Heart left ventricle (tissue), 16 donors: ENCODE measurements at places on chromosomes 5 and 9. TPM values are rescaled to one million over a fixed set of nuclear protein-coding genes. Genes with fewer than 3 reads are reported as not detected.

The PTGDS gene
- 2,654 TPM for total RNA-seq

The GGTA1 gene
- total RNA-seq = 4.8 TPM

The DDX4 gene
- total RNA-seq = not detected

The CDX1 gene
- not detected for total RNA-seq

The UQCRQ gene
- total RNA-seq = 1,245 TPM

The SAXO1 gene
- total RNA-seq = not detected

The IRGM gene
- total RNA-seq = not detected

The LCN2 gene
- not detected for total RNA-seq

The ATP10B gene
- total RNA-seq = 0.08 TPM

The DND1 gene
- 0.61 TPM for total RNA-seq

DNA sequence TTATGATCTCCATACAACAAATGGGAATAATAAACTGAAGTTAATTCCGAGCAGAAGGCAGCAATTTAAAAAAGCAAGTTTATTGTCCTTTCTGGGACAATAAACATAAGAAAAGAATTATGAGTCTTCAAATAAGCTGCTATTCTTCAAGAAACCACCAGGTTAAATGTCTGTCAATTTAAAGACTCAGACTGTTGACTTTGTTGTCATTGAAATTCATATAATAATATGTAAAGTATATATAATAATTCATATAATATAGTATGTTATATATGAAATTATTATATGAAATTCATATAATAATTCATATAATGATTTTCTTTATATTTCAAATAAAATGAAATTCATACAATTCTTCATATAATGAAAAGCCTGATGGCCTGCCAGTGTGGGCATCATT is 497.5 kb upstream of the RGMB start:
- H3K4me3 ChIP-seq = no peak overlapping the region
- DNase-seq = no peak
- no peaks in the 10 kb centered on the region for H3K27me3 ChIP-seq
- H3K4me1 ChIP-seq = no peaks in the 10 kb centered on the region
- H3K36me3 ChIP-seq = no peaks in the 10 kb centered on the region

DNA sequence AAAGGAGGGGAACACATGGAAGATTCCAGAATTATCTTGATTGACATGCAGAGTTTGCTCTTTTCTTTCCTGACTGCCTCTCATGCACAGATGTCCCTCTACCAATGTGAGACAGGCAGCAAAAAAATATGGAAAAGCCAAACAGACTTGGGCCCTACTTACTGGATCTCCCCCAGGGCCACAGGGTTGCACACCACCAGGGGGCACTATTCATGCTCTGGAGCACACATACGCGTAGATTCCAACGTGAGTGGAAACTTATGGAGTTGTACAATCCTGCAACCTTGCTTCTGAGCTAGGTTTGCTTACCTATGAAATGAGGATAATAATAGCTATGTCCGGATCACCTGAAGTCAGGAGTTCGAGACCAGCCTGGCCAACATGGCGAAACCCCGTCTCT is 319.5 kb downstream of the ARHGEF28 start:
- H3K27ac ChIP-seq = no peak overlapping the region
- H3K4me1 ChIP-seq = peaks cover 8% of the 10 kb centered on the region
- no peak for DNase-seq
- no peak overlapping the region for H3K4me3 ChIP-seq
- H3K27me3 ChIP-seq = no peaks in the 10 kb centered on the region

- H3K27ac ChIP-seq = no peak overlapping the region
- H3K27me3 ChIP-seq = peaks cover 11% of the 10 kb centered on the region
- no peaks in the 10 kb centered on the region for H3K4me1 ChIP-seq
- no peak overlapping the region for H3K4me3 ChIP-seq
Observed at GRCh38 chr5:179421144-179421901, 76.1 kb upstream of the ADAMTS2 start.

DNA sequence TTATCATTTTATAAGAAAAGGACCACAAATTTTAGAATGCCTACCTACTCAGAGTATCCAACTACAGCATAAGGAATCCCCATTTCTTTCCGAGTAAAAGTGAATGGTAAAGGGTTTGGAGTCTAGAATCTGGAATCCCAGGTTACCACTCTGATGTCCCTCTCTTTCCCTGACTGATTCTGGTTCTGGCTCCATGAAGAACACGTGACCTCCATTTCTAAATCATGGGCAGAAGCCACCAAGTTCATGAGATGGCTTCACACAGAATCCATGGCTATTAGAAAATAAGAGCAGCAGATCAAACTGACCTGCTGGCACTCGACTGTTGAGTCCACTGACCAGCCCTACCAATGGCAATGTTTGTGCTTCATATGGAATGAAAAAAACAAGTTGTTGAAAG is 40.7 kb downstream of the PFDN1 start:
- H3K27ac ChIP-seq = peak overlapping the region; percentile 80
- H3K4me3 ChIP-seq = no peak overlapping the region

DNA sequence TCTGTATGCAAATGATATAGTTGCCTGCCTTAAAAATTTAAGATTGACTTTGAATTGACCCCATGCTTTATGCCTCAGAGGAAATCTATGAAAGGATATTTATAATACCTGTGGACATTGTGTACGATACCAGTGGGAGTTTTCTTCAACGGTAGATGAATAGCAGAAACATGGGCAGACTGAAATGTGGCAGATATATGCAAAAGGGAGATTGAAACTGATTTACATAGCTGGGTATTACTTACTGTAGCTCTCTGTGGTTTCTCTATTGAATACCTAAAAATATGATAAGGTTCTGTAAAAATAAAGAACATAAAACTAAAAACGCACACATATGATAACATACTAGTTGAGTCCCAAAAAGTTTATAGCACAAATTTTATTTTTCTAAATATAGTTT is 345.2 kb upstream of the PCSK5 start:
- no peaks in the 10 kb centered on the region for H3K36me3 ChIP-seq
- H3K4me1 ChIP-seq = no peaks in the 10 kb centered on the region
- H3K27me3 ChIP-seq = no peaks in the 10 kb centered on the region
- no peak for DNase-seq

GRCh38 chr9:87875831-87876545 is 6.7 kb upstream of the SPATA31E1 start:
- no peak for DNase-seq
- no peaks in the 10 kb centered on the region for H3K4me1 ChIP-seq
- no peaks in the 10 kb centered on the region for H3K27me3 ChIP-seq

- no peak overlapping the region for H3K27ac ChIP-seq
- no peak for DNase-seq
- no peaks in the 10 kb centered on the region for H3K27me3 ChIP-seq
- H3K4me1 ChIP-seq = peaks cover 2% of the 10 kb centered on the region
- peaks cover 28% of the 10 kb centered on the region for H3K36me3 ChIP-seq
Observed at GRCh38 chr9:36332006-36332405, 68.1 kb downstream of the RNF38 start.

DNA sequence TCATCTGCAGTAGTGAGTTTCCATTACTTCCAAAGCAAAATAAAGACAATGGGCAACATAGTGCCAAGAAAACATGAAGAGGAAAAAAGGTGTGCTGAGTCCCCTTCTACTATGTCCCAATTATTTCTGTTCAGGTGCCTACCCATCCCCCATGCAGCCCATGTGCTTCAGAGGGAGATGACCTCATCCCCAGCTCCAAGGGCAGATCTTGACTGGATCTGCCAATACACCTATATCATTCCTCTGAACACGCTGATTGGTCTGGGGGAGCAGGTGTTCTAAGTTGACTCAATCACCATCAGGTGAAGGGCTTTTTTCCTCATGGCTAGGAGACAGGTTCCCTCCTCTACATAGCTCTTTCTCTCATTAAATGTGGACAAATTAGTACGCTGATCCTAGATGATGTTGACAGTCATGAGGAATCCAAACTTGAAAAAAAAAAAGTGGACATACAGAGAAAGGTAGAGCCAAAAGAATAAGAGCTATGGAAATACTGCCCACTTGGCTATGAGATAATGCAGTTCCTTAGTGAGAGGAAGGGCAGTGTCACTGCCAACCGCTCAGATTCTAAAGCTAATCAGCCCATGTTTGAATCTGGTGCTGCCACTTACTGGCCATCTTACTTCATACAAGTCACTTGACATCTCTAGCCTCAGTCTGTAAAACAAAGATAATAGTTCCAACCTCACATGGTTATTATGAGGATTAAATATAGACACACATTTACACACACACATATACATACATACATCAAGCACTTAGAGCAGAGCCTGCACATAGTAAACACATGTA is 23.1 kb downstream of the PRELID2 start:
- peaks cover 24% of the 10 kb centered on the region for H3K36me3 ChIP-seq
- no peak overlapping the region for H3K4me3 ChIP-seq
- DNase-seq = no peak
- no peaks in the 10 kb centered on the region for H3K4me1 ChIP-seq

GRCh38 chr9:68585034-68585761 is 44.5 kb upstream of the TMEM252 start:
- H3K27ac ChIP-seq = no peak overlapping the region
- H3K4me1 ChIP-seq = no peaks in the 10 kb centered on the region
- no peak overlapping the region for H3K4me3 ChIP-seq
- no peaks in the 10 kb centered on the region for H3K27me3 ChIP-seq

DNA sequence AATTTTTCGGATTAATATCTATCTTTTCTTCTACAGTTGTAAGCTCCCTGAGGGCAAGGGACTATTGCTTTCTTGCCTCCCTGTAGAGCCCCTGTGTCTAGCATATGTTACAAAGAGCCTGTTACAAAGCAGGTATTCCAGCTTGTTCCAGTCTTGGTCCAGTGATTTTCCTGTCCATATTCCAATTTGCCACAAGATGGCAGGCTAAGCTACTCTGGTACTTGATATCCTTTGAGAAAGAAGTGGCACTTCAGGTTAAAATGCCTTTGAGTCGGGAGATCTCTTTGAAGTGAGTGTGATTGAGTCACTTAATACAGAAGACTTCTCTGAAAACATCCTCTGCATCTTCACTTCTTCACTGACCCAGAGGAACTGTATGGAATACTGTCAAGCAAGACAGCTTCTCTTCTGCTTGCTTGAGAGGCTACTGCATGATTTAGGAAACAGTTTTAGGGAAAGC is 24.5 kb downstream of the CAVIN4 start:
- H3K27ac ChIP-seq = no peak overlapping the region
- H3K36me3 ChIP-seq = no peaks in the 10 kb centered on the region
- H3K27me3 ChIP-seq = no peaks in the 10 kb centered on the region
- no peak overlapping the region for H3K4me3 ChIP-seq
- no peak for DNase-seq
- peaks cover 4% of the 10 kb centered on the region for H3K4me1 ChIP-seq

GRCh38 chr9:131530546-131530919 is 530 bp downstream of the UCK1 start:
- H3K27me3 ChIP-seq = no peaks in the 10 kb centered on the region
- peaks cover 11% of the 10 kb centered on the region for H3K4me1 ChIP-seq
- peak; percentile 47 for DNase-seq
- no peak overlapping the region for H3K27ac ChIP-seq
- peak overlapping the region; percentile 78 for H3K4me3 ChIP-seq

- peak overlapping the region; percentile 100 for H3K27ac ChIP-seq
- H3K36me3 ChIP-seq = peaks cover 28% of the 10 kb centered on the region
- DNase-seq = no peak
- H3K27me3 ChIP-seq = no peaks in the 10 kb centered on the region
- peaks cover 3% of the 10 kb centered on the region for H3K4me1 ChIP-seq
- peak overlapping the region; percentile 76 for H3K4me3 ChIP-seq
Observed at GRCh38 chr5:172765766-172766286, 5.2 kb downstream of the DUSP1 start.

- H3K4me1 ChIP-seq = peaks cover 45% of the 10 kb centered on the region
- no peak overlapping the region for H3K27ac ChIP-seq
- no peak for DNase-seq
- H3K27me3 ChIP-seq = no peaks in the 10 kb centered on the region
- H3K4me3 ChIP-seq = no peak overlapping the region
- H3K36me3 ChIP-seq = no peaks in the 10 kb centered on the region
Observed at GRCh38 chr5:154200221-154200620, 9.7 kb downstream of the GALNT10 start.

- no peaks in the 10 kb centered on the region for H3K27me3 ChIP-seq
- no peaks in the 10 kb centered on the region for H3K36me3 ChIP-seq
- peak within 1 kb of the TSS; percentile 95 for H3K27ac ChIP-seq
- H3K4me3 ChIP-seq = peak within 1 kb of the TSS; percentile 73
- DNase-seq = no peak
Observed at GRCh38 chr9:137222190-137223077, at the start of gene RNF208. Gene RNF208 (minus strand): TSS chr9:137222240. CDS start chr9:137221212, 1,028 bp downstream.

DNA sequence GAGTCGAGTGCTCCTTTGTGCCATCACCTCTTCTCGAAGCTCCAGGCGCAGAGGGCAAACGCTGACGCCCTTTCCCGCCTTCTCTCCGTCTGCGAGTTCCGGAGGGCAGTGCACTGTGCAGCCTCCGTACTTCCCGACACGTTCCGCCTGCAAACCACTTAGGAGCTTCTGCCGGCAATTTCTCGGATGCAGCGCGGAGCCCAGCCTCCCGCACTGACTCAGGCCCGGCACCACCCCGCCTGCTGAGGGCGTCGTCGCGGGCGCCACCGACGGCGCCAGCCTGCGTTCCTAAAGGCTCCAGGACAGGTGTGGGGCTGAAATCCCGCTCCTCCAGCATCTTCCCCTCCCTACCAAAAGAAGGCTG is 9.3 kb upstream of the TRIM36 start:
- peaks cover 6% of the 10 kb centered on the region for H3K4me1 ChIP-seq
- DNase-seq = no peak
- H3K36me3 ChIP-seq = no peaks in the 10 kb centered on the region
- H3K4me3 ChIP-seq = peak overlapping the region; percentile 66

DNA sequence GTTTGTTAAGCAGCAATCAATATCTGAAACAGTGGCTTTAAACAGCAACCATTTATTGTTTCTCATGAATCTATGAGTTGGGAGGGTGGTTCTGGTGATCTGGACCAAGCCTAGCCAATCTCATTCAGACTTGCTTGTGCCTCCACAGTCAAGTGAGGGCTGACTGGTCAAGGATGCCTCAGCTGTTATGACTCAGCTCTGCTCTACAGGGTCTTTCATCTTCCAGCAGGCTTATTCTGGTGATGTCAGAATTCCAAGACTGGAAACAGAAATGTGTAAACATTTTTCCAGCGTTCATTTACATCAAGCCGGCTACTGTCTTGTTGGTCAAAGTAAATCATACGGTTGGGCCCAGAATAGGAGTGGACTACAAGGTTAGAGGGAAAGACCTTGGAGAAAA is 2.5 kb upstream of the PIP5K1B start:
- no peaks in the 10 kb centered on the region for H3K36me3 ChIP-seq
- no peaks in the 10 kb centered on the region for H3K4me1 ChIP-seq
- DNase-seq = no peak
- peaks cover 24% of the 10 kb centered on the region for H3K27me3 ChIP-seq

DNA sequence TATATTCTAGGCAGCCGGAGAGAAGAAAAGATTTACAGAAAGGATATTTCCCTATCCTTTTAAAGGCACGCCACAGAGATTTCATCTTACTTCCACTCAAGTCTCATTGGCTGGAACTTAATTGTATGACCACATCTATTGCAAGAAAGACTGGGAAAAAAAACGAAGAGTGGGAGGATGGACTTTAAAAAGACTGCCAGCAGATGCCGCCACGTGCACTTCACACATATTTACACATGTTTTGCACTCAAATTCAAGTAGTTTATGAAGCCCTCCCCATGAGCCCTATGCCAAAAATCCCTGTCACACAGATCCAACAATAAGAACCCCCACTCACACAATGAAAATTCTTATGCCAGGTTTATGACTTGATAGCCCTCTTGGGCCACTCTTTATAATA is 138.5 kb upstream of the TYRP1 start:
- no peaks in the 10 kb centered on the region for H3K4me1 ChIP-seq
- DNase-seq = no peak
- H3K36me3 ChIP-seq = no peaks in the 10 kb centered on the region
- H3K27ac ChIP-seq = no peak overlapping the region
